HuH-7 (cell line): ENCODE measurements at places on chromosomes 1 and 21.

DNA sequence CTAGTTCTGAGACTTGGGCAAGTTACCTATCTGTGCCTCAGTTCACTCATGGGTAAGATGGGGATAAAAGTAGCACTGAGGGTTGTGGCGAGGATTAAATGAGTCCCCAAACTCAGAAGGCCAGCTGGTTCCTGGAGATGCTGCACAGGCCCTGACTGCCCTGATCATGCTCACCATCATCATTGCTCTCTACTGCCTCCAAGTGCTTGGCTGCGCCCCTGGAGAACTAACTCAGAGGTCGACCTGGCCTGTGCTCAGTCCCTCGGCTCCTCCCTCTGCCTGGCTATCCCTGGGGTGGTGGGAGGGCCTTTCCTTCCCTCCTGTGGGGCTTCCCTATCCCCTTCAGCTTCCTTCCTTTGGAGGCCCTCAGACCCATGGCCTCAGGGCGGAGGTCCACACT lies 5.6 kb downstream of the SLC5A9 start:
- peak; percentile 63 for DNase-seq

DNA sequence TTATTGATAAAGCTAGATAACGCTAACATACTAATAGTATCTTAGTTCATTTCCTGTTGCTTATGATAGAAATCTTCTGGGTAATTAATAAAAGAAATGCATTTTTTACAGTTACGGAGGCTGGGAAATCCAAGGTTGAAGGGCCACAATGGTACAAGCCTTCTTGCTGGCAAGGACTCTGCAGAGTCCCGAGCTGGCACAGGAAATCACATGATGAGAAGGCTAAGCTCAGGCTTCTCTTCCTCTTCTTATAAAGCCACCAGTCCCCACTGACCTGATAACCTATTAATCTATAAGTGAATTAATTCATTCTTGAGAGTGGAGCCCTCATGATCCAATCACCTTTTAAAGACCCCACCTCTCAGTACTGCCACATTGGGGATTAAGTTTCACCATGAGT lies 82.6 kb downstream of the GPR161 start:
- DNase-seq, result no peak

DNA sequence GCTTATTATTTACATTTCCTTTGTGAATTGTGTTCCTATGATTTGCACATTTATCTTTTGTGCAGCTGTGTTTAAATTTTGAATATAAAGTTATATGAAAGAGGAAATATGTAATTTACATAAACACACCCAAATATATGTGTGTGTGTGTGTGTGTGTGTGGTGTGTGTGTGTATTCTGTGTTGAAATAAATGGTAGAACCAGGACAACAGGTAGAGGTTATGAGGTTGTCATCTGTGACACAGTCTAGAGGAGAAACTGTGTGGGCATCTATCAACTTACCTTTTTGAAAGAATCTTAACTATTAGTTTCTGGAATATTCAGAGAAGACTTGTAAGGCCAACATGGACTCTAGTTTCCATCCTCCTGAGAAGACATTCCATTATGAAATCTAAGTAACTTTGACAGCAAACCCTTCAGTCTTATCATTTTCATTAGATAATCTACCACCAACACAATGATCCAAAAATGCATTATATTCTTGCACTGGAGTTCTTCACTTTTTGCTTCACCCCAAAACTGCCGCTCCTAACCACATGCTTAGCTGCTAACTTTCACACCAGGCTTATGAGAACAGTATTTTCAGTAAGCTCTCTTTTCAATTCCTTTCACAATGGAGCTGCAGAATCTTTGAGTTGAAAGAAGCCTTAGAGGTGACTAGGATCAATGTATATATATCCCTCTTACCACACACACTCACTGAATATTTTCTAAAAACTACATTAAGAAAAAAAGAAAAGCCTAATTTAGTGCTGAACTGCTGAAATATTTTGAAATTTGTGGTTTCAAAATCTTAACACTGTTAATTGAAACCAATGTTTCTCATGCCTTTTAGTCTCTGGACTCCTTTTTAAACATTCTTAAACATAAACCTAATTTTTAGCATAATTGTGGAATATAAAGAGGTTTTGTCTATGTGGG lies 21.8 kb downstream of the PTPRC start:
- DNase-seq, result no peak

DNA sequence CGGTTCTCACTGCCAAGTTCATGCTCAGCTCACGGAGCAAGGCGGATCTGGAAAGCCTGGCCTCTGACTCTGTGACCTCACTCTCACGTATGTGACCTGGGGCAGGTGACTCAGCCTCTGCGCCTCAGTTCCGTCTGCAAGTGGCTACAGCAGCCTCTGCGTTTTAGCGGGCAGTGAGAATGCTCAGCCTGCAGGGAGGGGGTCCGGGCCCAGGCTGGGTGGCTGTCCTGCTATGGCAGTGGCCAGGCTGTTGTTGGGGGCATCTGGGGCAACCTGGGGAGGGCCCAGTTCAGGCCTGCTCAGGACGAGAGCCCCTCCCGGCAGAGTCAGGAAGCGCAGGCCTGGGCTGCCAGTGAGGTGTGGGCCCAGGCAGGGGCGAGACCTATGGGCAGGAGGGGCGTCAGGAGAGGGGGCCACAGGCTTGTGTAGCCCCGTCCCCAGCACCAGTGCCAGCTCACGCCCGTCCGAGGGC lies 27.9 kb downstream of the ARHGEF16 start:
- DNase-seq, result peak; percentile 44

- DNase-seq, result no peak
Observed at GRCh38 chr1:169124459-169124858, 18.0 kb downstream of the ATP1B1 start.

- no peak for DNase-seq
Observed at GRCh38 chr1:192793983-192794767, 14.7 kb upstream of the RGS2 start.
